ENCODE measurements at places on chromosomes 3 and 15.

DNA sequence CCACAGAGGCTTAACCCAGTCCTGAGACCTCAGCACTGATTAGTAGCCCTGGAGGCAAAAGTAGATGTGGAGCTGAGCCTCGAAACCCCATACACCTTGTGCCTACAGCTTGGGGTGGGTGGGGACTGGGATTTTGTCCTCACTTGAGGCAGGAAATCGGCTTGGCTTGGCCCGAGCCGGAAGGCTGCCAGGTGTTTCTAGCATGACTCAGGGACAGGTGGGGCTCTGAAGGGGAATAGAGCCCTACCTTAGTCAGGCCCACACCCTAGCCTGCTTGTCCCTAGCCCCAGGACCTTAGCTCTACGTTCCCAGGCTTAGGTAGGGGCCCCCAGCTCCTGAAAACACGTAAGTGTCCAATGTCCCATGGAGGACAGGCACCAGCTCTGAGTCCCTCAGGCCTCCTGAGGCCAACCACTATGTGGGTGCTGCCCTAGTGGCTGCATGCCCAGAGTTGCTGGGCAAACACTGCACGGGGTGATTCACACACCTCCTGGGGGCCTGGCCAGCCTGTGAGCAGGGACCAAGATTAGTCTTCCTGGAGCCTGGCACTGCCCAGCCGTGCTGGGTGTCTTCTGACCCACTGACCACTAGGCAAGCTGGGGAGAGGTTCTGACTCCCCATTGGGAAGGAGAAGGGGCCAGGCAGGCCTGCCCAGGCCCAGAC lies 3.1 kb downstream of the MST1R start:
- DNase-seq: no peak

DNA sequence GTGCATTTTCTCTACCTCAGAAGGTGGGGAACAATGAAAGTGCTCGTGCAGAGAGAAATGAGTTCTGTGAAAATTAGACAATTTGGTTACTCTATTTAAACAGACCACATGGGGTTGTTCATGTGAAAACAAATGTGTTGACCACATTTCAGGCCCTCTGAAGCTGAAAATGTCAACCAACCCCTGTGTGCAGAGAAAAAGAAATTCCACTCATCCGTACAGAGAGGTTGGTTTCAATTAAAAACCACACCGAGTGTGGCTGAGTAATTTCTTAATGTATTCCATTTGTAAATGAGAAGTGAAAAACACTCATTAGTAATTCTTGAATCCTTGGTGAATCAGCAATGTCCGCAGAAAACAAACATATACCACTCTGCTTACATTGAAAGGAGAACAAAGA lies 46.9 kb upstream of the SLC7A14 start:
- DNase-seq: no peak

- DNase-seq: peak; percentile 77
Observed at GRCh38 chr3:138174421-138175131, at the start of gene DBR1. DBR1 (minus strand) TSS chr3:138174921; CDS start chr3:138174795, 126 bp downstream.

DNA sequence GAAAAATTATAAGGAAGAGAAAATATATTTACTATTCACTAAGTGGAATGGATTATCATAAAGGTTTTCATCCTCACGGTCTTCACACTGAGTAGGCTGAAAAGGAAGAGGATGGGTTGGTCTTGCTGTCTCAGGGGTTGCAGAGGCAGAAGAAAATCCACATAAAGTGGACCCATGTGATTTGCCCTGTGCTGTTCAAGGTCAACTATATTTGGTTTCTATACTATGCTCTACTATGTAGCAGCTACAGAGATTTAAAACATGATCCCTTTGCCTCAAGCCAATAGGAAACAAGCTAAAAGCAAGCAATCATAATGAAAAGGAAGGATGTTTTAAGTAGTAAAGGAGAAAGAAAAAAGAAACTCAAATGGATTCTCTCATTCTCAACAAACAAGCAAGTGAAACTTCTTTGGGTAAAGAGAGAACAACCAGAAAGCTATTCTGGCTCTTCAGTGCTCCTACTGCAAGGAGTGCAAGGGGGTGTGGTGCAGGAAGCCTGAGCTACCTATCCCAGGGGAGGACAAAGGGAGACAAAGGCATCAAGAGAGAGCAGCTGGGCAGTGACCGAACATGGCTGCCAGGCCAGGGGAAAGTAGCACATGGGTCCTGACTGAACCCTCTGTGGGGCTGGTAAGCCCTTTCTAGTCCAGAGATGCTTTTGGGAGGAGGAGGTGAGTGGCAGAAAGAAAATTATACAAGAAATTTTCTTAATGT lies 35.9 kb downstream of the SFMBT1 start:
- DNase-seq: no peak

All from CD4-positive, alpha-beta T cell treated with Interleukin-6 for 4 hours (primary cell).